ENCODE measurements at places on chromosomes 4 and X.

GRCh38 chrX:133638285-133638684 lies 223.0 kb upstream of the GPC4 start:
- no peak for DNase-seq

GRCh38 chr4:519885-520682 lies 21.1 kb downstream of the PIGG start:
- no peak for DNase-seq

DNA sequence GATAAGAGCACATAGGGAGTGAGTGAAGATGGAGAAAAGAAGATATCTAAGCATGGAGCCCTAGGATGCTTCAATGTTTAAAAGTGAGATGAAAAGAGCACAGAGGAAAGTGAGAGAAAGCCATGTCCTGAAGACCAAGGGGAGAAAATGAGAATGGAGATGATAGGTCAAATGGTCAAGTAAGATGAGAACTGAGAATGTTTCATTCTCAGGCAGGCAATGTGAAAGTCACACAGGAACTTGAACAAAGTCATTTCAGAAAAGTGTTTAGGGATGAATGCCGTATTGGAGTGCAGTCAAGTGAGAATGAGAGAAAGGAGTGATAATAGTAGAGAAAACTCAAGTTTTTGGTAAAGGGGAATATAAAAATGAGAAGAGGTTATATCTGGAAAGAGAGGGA lies 148.7 kb upstream of the PTCHD1 start:
- no peak for DNase-seq

DNA sequence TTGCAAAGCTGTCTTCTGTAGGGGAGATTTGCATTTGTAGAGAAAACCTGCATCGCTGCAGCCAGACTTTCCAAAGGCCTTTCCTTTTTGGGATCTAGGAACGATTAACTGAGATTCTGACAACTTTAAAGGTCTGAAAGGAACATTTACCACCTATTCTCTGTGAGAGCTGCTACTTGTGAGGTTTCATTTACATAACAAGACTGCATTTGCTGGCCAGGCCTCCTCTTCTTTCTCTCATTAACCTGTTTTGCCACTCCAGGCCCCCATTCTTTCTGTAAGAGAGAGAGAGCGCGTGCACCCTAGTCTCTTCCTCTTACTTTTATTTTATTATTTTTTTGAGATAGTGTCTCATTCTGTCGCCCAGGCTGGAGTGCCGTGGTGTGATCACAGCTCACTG lies 31.6 kb downstream of the TMEM31 start:
- DNase-seq, result no peak

- DNase-seq, result no peak
Observed at GRCh38 chrX:139971394-139971749, 6.1 kb upstream of the CXorf66 start.

GRCh38 chr4:89704651-89705395 lies 132.1 kb downstream of the SNCA start:
- DNase-seq, result no peak

DNA sequence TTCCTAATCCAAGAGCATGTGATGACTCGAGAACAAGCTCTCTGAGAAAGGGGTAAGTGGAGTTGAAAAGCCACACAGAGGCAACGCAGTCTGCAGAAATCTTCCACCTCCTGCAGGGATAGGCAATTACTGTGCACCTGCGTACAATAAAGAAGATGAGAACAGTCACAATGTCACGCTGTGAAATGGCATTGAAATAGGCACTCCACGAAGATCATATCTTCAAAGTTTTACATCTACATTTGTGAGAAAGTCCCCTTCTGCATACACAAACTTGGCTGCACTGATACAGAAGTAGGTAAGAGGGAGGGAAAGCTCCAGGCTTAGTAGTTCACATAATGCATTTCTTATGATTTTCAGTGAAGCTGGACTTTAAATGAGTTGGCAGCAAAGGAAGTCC lies 27.1 kb downstream of the DDX60L start:
- DNase-seq, result no peak

DNA sequence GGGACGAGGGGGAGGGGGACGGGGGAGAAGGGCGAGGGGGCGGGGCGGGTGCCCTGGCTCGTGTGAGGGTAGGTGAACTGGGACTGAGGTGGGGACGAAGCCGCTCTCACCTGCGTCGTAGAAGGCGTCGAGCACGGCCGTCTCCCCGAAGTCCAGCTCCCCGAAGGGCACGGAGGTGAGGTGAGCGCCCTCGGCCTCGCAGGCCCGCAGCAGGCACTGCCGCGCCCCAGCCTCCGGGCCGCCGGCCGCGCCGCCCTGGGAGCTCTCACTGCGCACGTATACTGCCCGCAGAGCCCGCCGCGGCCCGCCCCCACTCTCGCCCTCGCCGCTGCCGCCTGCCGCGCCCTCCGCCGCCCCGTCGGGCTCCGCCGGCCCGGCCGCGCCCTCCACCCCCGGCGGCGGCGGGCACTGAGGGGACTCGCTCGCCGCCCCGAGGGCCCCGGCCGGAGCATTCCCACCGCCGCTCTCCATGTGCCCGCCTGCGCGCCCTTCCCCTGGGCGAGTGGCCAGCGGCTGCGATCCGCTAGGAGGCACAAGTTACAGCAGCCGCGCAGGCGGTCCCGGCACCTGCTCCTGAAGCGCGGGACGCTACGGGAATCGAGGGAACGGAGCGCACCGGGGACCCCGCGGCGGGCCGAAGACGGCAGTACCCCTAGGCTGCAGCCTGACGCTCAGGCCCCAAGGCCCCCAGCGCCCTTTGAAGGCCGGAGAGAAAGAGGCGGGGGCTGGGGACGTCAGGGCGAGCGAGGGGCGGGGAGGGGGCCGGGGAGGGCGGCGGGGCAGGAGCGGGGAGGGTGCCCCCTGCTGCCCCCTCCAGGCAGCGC lies at the start of gene MAP3K15:
Gene MAP3K15 (minus strand): TSS at position 718 of the 824 bp plus-strand sequence. CDS start 247 bp downstream, at position 471.
- DNase-seq, result no peak

DNA sequence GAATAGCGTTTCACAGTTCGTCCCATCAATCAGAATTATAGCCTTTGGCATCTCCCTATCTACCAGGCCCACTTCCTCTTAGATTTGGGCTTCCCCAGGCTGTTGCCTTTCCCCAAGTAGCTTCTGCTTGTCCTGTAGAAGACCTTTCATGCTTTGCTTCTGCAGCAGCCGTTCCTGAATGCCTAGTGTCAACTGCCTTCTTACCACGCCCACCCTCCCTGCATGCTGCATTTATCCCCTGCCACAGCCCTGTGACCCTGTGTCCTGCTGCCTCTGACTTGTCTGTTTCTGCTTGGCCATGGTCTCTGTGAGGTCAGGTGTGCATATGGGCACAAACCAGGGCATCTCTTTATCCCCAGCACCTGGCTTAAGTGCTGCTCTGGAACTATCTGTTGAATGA lies 56.3 kb downstream of the HTT start:
- DNase-seq, result no peak

- no peak for DNase-seq
Observed at GRCh38 chrX:64427281-64427680, 32.0 kb upstream of the MTMR8 start.

DNA sequence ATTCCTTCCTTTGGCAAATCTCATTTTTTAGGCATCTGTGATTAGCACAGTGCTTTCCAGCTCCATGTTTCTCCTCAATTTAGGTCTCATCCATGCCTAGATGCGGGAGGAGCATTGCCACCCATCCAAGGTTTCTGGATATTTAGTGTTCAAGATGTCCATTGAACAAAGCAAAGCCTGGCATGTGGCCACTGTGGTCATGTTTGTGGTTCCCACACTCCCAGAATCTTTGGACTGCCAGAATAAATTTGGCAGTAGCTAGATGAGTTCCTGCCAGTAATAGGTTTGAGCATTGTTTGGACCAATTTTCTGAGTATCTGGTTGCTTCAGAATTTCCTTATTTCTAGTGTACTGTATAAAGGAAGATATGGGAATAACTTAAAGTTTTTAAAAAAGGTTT lies 1124.1 kb downstream of the ADGRL3 start:
- DNase-seq, result no peak

- no peak for DNase-seq
Observed at GRCh38 chrX:57918750-57919436, 8.6 kb upstream of the ZXDA start.

- no peak for DNase-seq
Observed at GRCh38 chr4:40669504-40669903, 39.8 kb upstream of the RBM47 start.

DNA sequence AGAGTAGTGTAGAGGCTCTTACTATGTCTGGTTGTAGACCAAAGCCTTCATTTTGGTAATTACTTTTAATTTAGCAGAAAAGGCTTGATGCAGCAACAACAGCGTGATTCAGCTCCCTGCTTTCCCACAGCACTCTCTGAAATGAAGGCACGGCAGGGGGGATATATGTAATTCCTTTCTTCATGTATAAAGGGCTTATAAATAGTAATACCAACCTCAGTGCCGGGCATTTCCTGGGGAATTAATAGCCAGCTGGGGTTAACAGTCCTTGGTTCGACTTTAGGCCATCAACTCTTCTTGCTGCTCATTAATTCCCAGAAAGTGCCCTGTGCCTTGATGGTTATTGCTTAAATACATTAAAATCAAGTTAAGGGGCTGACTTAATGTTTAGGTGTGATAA lies 669.0 kb downstream of the ZNF674 start:
- no peak for DNase-seq

DNA sequence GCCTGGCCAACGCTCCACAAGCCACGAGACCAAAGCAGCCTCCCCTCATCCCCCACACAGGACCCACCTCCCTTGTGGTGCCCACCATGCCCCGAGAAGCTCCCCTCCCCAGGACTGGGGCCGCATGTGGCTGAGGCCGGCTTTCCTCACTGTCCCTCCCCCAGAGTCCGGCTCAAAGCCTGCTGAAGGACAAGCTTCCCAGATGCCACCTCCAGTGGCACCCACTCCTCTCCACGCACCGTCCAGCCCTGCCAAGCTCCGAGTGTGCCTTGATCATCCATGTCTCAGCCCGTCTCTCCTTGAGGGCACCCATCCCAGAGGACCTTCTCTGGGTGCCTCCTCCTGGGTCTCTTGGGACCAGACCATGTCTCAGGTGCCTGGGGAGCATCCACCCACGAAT lies 58.8 kb upstream of the MXD4 start:
- DNase-seq, result no peak

DNA sequence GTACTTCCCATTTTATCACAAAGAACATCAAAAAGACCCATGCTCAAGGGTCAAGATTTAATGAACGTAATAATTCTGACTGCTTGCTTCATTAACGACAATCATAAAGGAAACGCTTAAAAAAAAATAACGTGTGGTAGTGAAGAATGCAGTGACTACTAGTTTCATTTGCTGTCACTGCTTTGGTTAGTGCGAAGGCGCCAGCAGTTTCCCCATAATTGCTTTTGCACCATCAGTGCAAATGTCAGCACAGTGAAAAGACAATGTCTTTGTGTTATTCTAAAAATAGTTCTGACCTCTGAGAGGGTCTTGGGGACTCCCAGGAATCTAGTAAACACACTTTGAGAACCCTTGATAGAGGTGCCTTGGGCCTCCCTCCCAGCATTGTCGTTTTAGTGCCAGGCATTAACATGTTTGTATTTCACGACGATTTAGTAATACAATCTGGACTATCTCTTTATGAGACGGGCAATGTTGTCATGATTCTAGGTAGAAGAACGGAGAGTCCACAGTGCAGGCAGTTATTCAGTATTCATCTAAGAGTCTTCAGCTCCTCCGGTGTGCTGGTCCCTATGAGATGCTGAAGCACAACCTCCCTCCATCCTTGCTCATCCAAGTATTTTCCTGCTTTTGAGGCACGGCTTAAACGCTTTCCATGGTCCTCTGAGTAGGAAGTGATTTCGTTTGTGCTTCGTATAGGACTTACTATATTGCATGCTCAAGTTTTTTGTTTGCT lies 71.0 kb downstream of the AFF1 start:
- no peak for DNase-seq

GRCh38 chrX:152992115-152992514 lies 1.8 kb downstream of the PNMA5 start:
- no peak for DNase-seq

DNA sequence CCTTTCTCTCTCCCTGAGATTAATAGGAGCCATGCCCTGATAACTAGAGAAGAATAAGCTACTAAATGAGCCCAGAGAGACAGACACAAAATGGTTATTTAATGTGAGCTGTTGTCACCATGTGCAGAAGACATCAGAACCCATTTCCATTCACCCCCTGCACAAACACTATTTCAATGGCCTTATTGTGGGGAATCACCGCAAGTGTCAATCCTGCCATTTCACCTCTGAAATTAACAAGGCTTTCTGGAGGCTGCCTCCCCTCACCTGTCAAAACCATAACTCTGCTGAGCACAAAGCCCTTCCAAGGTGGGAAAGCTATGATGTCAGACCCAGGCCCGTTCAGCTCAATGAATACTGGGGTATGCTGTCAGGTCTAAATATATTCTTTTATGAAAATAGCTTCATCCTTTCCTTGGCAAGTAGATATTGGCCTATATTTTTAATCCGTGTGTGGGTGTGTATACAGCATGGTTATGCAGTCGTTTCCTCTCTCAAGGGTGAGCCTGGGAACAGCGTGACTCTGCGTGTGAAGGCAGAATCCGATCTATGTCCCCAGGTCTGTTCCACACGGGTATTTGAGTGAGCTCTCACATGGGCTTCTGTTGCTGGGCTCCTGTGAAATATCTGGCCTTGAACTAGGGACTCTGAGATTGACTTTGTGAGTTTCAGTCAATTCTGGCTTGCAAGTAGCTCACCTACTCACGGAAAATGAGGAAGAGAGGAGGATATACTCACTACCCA lies 266.3 kb downstream of the FBXW7 start:
- no peak for DNase-seq

GRCh38 chr4:4853371-4853823 lies 6.1 kb upstream of the MSX1 start:
- no peak for DNase-seq

GRCh38 chr4:94334476-94334875 lies 8.2 kb downstream of the HPGDS start:
- no peak for DNase-seq

GRCh38 chrX:63747331-63747730 lies 37.7 kb downstream of the ARHGEF9 start:
- no peak for DNase-seq

DNA sequence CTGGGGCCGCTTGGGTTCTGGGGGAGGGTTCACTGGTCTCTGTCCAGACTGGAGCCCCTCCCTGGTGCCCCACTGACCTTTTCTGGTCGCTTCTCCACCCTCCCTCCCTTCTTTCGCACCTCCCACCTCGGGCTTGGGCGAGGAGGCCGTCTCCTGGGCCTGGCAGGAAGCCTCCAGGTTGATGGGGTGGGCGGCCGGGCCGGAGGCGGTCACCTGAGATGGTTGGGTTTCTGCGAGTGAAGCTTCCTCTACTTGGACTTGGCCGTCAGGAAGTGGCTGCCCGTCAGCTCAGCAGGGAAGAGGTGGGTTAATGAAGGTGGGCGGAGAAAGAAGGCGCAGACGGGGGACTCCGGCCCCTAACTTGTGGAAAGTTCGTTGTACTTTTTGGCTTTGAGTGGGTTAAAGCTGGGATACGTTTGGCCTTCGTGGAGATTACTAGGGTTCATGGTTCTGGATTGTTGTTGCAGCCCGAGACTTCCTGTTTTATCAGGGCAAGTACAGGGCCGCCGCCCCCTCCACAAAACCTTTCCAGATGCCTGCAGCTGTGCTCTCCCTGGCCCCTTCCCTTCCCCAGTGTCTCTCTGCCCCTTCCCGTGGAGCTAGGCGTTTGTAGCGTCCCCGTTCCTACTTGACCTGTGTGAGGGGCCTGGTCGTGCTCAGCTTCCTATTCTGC lies 1.2 kb downstream of the AKAP17A start:
- no peak for DNase-seq

All from stimulated activated CD4-positive, alpha-beta T cell treated with anti-CD3 and anti-CD28 coated beads, TNF-alpha, amount 100 ng/mL, for 1 hour (primary cell).